Mammary microvascular endothelial cell (primary cell): ENCODE measurements at places on chromosomes 7 and 10. TPM values are rescaled to one million over a fixed set of nuclear protein-coding genes. Genes with fewer than 3 reads are reported as not detected.

The DGKB gene
- not detected in 2 replicates for total RNA-seq

The TFR2 gene
- total RNA-seq = under 0.01 and 0.44 TPM in 2 replicates

The BAMBI gene
- 1.1 and 1.6 TPM in 2 replicates for total RNA-seq

The PDE1C gene
- 7.2 and 9.5 TPM in 2 replicates for total RNA-seq

The OR9A2 gene
- not detected in 2 replicates for total RNA-seq

The TDRD1 gene
- total RNA-seq = 0.07 TPM in 1 of 2 replicates, not detected in the other

The EBLN1 gene
- total RNA-seq = not detected in 2 replicates

The JAKMIP3 gene
- under 0.01 TPM in 1 of 2 replicates, not detected in the other for total RNA-seq

The ARHGAP22 gene
- 35.3 and 37.4 TPM in 2 replicates for total RNA-seq

The CLEC2L gene
- not detected in 2 replicates for total RNA-seq

The SYT15B gene
- 0.80 TPM in 1 of 2 replicates, not detected in the other for total RNA-seq

The SKIDA1 gene
- total RNA-seq = 0.47 and 0.69 TPM in 2 replicates

The GPR37 gene
- total RNA-seq = 0.10 TPM in 1 of 2 replicates, not detected in the other

The ADAM12 gene
- 0.07 and 0.20 TPM in 2 replicates for total RNA-seq

The ZNF365 gene
- 0.20 and 0.33 TPM in 2 replicates for total RNA-seq

The SOSTDC1 gene
- total RNA-seq = not detected in 2 replicates

The ITGB8 gene
- total RNA-seq = 0.34 and 0.67 TPM in 2 replicates

The ADCK2 gene
- total RNA-seq = 25.5 and 26.5 TPM in 2 replicates

The ADIRF gene
- total RNA-seq = 34.7 and 71.8 TPM in 2 replicates

The OR2A7 gene
- not detected in 2 replicates for total RNA-seq

The IFIT1B gene
- total RNA-seq = 0.34 TPM in 1 of 2 replicates, not detected in the other

The ADAP1 gene
- 0.44 and 5.9 TPM in 2 replicates for total RNA-seq

The ANKRD2 gene
- 0.49 and 0.67 TPM in 2 replicates for total RNA-seq

The WNT2 gene
- total RNA-seq = not detected in 2 replicates

The MMD2 gene
- not detected in 2 replicates for total RNA-seq

The ZMIZ1 gene
- 18.1 and 34.2 TPM in 2 replicates for total RNA-seq

The CALHM3 gene
- total RNA-seq = not detected in 2 replicates

The C10orf71 gene
- total RNA-seq = not detected in 2 replicates

The GPR141 gene
- total RNA-seq = not detected in 2 replicates

The PCBD1 gene
- total RNA-seq = 88.6 and 97.0 TPM in 2 replicates

The SFTPA1 gene
- total RNA-seq = not detected in 2 replicates

The TMEM213 gene
- total RNA-seq = not detected in 2 replicates

The ANKRD61 gene
- 0.20 and 0.40 TPM in 2 replicates for total RNA-seq

The ACTL6B gene
- not detected in 2 replicates for total RNA-seq

The PSD gene
- not detected in 2 replicates for total RNA-seq

The LIPK gene
- not detected in 2 replicates for total RNA-seq

The ASZ1 gene
- not detected in 2 replicates for total RNA-seq

The NEUROG3 gene
- total RNA-seq = not detected in 2 replicates

The ASIC3 gene
- not detected in 2 replicates for total RNA-seq

The UTF1 gene
- total RNA-seq = not detected in 2 replicates

The ADAMTS14 gene
- not detected in 2 replicates for total RNA-seq

The EEPD1 gene
- 8.1 and 12.4 TPM in 2 replicates for total RNA-seq
